Bronchial smooth muscle cell (primary cell): ENCODE measurements at places on chromosomes 16 and 17. TPM values are rescaled to one million over a fixed set of nuclear protein-coding genes. Genes with fewer than 3 reads are reported as not detected.

The CCP110 gene
- 6.9 and 8.0 TPM in 2 replicates for total RNA-seq

The VMO1 gene
- 1.1 and 1.2 TPM in 2 replicates for total RNA-seq

The NUP88 gene
- 39.2 and 48.9 TPM in 2 replicates for total RNA-seq

The RUNDC3A gene
- total RNA-seq, result 0.17 and 0.32 TPM in 2 replicates

The CACNG1 gene
- total RNA-seq, result not detected in 2 replicates

The KCNJ2 gene
- 26.5 and 52.5 TPM in 2 replicates for total RNA-seq

The CRHR1 gene
- not detected in 2 replicates for total RNA-seq

The SOX9 gene
- 5.2 and 8.7 TPM in 2 replicates for total RNA-seq

The MAF gene
- 7.1 and 29.0 TPM in 2 replicates for total RNA-seq

The PHF23 gene
- total RNA-seq, result 29.5 and 39.6 TPM in 2 replicates

The CLEC19A gene
- total RNA-seq, result not detected in 2 replicates

The MT1G gene
- total RNA-seq, result not detected in 2 replicates

The SUPT4H1 gene
- 42.9 and 50.0 TPM in 2 replicates for total RNA-seq

The DNAI2 gene
- not detected in 2 replicates for total RNA-seq

The ABAT gene
- 2.6 and 2.7 TPM in 2 replicates for total RNA-seq

The PRSS53 gene
- 1.4 TPM in 2 replicates for total RNA-seq

The TNFRSF17 gene
- not detected in 2 replicates for total RNA-seq

The TMEM114 gene
- not detected in 2 replicates for total RNA-seq

The SOX15 gene
- 0.17 and 0.32 TPM in 2 replicates for total RNA-seq

The PPP1R27 gene
- total RNA-seq, result not detected in 2 replicates

The SPATA22 gene
- total RNA-seq, result not detected in 2 replicates

The CNTNAP1 gene
- total RNA-seq, result 23.4 and 39.4 TPM in 2 replicates

The MFSD11 gene
- 23.1 and 25.1 TPM in 2 replicates for total RNA-seq

The TM4SF5 gene
- total RNA-seq, result not detected in 2 replicates

The OTOP2 gene
- not detected in 2 replicates for total RNA-seq

The KRT28 gene
- total RNA-seq, result not detected in 2 replicates

The PERCC1 gene
- total RNA-seq, result not detected in 2 replicates

The IGF2BP1 gene
- 2.1 and 2.5 TPM in 2 replicates for total RNA-seq

The SLC5A2 gene
- under 0.01 TPM in 2 replicates for total RNA-seq

The LRRC75A gene
- 1.4 and 2.7 TPM in 2 replicates for total RNA-seq

The MEFV gene
- under 0.01 and 0.09 TPM in 2 replicates for total RNA-seq

The ERI2 gene
- 13.7 and 20.3 TPM in 2 replicates for total RNA-seq

The PRR15L gene
- not detected in 2 replicates for total RNA-seq

The PLA2G10 gene
- total RNA-seq, result not detected in 2 replicates

The CYB561 gene
- total RNA-seq, result 14.3 and 24.1 TPM in 2 replicates
